ENCODE measurements at places on chromosomes 12 and 14.

GRCh38 chr14:104590240-104590965 lies 10.8 kb downstream of the C14orf180 start:
- no peak for DNase-seq

GRCh38 chr14:67446371-67447032 lies 34.5 kb upstream of the PLEK2 start:
- DNase-seq = no peak

DNA sequence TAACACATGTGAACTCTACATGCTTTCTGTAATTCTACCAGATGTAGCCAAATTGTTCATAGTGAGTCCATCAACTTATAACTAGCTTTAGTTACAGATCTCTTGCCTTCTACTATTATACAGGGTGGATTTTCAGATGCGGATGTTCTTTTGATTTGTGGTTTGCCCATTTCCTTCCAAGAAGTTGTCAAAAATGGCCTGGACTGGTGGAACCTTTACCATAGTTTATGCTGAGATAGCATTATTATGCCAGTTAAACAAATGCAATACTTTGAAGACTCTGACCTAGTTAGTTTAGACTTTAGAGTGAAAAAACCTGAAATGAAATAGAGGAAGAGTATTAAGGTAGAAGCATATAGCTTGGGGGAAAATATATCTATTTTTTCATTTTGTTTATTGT lies 27.4 kb upstream of the CFL2 start:
- no peak for DNase-seq

- DNase-seq = no peak
These were observed 23.3 kb downstream of the TMED8 start for GRCh38 chr14:77353469-77354141.

- no peak for DNase-seq
These were observed 294.6 kb downstream of the GXYLT1 start for GRCh38 chr12:41850046-41850445.

- DNase-seq = no peak
These were observed 3.5 kb downstream of the RSRC2 start for GRCh38 chr12:122523280-122523679.

- no peak for DNase-seq
These were observed 112.0 kb downstream of the TSPAN8 start for GRCh38 chr12:71045781-71046180.

DNA sequence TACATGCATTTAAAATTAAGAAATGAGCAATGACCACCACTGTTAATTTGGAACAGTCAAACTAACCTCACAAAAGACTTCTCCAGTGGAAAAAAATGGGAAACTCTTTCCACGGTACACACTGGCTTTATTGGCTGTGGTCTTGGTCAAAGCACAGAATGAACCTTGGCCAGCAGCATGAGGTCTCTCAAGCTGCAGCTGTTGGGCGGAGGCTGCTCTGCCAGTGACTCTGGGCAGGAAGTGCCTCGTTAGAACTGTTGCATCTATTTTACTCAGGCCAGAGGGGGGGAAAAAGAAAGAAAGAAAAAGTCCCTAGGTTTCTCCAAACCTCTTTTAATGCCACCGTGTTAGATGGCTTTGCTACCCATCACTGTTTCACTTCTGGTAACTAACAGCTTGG lies 279.8 kb upstream of the DIO2 start:
- DNase-seq = no peak

DNA sequence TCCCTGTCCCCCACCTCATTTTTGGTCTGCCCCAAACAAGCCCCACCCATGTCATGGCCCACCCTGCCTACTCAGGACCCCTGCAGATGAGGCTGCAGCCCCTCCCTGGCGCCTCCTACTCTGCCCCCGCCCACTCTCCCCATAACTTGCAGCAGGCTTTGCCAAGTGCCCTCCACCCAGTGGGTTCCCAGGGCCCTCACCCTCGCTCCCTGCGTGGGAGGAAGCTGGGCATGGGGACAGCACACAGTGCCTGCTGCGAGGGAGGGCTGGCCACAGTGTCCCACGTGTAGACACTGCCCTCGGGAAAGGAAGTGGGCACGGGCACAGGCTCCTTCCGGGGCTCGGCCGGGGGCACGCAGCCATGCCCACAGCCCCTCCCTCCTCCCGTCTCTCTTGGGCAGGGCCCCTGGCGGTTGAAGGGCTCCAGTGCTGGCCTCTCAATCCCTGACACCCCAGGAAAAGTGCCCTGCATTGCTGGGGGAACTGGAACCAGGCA lies 9.4 kb downstream of the AKT1 start:
- DNase-seq = no peak

GRCh38 chr12:49296034-49296835 lies 1.3 kb downstream of the PRPH start:
- peak; percentile 92 for DNase-seq

DNA sequence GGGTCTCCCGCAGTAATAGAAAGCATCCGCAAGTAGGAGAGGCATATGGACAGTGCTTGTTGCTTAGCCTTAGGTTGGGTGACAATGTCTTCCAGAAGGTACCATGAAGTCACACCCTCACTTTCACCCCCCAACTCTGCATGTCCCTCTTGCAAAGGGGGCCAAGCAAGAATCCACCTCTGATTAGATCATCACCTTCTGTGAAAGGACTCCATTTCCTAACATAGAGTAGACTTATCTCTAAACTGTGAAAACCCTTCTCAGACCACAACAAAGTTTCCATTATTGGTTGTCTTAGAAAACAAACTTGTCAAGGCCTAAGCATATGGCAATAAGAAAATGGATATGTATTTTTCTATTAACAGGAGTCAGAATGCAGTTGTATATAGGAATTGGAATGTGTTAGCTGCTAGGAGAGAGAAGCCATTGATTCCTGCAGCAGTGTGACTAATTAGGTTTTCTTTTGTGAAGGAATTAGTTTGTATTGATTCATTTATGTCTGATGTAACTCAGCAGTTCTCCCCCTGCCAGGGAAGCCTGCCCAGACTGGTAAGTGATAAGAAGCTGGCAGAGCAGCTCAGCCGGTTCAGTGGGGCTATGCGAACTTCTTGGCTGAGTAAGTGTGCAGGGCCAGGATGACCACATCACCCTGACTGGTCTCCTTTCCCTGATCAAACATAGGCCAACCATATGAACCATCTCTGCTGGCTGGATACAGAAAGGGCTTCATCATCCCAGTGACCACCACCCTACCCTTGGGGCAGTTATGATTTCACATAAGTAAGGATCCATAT lies 107.3 kb upstream of the CCDC196 start:
- DNase-seq = no peak

GRCh38 chr14:42533476-42533875 lies 926.8 kb downstream of the LRFN5 start:
- DNase-seq = no peak

DNA sequence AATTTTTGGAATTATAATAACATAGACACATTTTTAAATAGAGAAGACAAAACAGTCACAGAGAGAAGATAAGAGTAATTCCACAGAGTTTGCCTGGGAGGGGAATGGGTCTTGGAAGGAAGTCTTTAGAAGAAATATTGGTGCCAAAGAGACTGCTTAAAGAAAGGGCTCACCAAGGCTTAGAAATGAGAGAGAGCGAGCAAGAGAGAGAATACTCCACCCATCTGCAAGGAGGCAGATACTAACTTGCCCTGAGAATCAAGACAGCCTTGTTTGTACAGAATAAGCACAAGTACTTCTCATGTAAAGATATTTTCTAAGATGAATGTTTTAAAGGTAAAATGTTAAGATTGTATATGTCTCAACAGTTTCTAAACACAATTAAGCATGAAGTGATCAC lies 165.5 kb downstream of the SLC38A4 start:
- no peak for DNase-seq

- DNase-seq = no peak
These were observed 607 bp downstream of the OS9 start for GRCh38 chr12:57694459-57695019.

DNA sequence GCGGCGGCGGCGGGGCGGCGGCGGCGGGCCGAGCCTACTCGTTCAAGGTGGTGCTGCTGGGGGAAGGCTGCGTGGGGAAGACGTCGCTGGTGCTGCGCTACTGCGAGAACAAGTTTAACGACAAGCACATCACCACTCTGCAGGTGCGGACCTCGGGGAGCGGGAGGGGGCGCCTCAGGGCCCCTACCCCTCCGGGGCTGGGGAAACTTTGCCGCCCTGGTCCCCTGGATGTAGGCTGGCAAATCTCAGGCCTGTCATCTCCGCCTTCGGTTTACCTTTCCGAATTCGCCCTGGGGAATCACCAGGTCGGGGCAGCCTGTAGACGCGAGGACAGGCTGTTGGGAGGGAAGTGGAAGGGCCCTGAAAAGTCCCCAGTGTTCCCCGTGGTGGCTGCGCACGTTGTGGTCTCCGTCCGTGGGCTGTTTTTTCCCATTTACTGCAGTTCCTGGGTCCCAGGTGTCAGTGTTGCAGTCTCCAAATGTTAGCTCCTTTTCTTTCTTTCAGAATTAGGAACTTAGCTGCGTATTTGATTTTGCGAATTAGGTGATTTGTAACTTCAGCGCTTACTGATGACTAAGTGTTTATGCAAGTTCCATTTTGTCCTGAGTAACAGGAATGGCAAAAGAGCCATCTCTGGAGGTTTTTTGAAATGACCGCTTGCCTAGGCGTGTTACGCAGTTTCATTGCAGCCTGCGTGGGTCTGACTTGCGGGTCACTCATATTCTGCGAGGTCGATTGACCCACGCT lies 656 bp downstream of the RAB21 start:
- DNase-seq = peak; percentile 68

DNA sequence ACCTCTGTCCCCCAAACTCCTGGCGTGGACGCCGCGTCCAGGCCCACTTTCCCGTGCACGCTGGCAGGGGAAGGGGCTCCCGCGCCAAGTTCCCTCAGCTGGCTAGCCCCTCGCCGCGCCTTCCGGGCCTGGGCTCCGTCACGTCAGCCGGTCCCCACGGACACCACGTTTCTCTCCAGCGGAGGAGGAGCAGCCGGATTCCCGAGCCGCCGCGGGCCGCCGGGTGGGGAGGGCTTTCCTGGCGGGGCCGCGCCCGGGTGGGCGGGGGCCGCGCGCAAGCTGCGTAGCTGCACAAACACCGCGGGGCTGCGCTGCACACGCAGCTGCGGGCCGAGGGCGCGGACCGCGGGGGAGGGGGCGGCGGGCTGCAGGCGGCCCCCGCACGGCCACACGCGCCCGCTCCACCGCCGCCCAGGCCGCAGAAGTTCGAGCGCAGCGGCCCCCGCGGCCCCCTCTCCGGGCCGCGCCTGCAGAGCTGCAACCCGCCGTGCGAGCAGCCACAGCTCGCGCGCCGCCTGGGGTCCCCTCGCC lies 45.1 kb upstream of the PNMA1 start:
- DNase-seq = peak; percentile 73

DNA sequence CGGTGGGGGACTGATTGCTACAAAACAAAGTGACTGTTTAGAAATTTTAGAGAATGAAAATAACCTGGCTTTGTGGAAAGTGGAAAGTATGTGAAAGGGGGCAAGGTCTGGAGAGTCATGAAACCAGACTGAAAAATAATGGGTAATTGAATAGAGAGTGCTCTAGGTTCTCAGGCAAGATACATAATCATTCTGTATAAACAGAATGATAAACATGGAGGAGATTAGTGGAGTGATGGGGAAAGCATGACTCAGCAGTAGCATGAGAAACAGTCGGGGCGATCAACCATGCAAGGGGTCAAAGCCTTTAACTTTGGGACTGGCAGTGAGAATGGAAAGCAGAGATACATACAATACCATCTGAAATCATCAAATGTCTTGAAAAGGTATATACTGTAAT lies 332.5 kb downstream of the CCER1 start:
- no peak for DNase-seq

GRCh38 chr14:20686386-20687143 lies 2.0 kb upstream of the ANG start:
- no peak for DNase-seq

DNA sequence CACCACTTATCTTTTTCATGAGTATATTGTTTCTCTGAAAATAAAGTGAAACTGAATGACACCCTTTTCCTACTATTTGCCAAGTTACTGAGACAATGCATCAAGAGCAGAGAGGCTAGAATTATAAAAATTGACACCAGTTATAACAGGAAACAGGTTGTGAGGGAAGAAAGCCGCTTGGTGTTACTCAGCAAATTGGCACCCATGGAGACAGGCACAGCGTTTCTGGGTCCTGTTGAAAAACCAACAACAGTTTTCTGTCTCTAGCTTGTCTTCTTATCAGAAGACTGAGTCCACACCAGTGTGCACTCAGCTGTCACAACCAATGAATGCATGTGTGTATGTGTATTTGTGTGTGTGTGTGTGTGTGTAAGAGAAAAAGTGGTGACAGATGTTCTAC lies 267.7 kb downstream of the KCNH5 start:
- DNase-seq = no peak

GRCh38 chr12:104207416-104208205 lies 8.0 kb upstream of the TXNRD1 start:
- DNase-seq = no peak

GRCh38 chr12:1195513-1195912 lies 204.5 kb downstream of the ERC1 start:
- no peak for DNase-seq

DNA sequence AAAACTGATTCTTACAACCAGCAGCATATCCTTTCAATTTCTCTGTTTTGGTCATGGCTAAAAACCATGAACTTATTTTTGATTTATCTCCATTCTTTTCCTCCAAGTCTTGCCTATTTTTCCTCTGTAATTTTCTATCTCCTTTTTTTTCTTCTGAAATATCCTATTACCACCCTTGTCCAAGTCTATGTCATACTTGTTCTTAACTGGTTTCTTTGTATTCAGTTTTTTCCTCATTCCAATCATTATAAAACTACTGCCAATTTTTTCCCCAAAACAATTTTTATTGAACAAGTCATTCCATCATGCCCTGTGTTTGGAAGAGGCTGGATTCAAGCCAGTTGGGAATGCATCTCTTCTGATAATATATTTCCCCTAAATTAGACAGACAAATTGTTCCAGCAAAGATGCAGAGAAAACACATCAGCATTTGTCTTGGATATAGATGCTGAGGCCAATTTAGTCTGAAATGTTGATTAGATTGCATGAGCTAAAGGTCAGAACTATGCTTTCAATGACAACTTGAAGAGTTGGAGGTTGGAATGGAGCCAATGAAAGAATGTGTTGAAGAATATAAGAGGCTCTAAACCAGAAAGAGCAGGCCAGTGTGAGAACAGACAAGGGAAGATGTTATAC lies 30.7 kb downstream of the OTOGL start:
- no peak for DNase-seq

- no peak for DNase-seq
These were observed 172.1 kb downstream of the GXYLT1 start for GRCh38 chr12:41972598-41972997.

DNA sequence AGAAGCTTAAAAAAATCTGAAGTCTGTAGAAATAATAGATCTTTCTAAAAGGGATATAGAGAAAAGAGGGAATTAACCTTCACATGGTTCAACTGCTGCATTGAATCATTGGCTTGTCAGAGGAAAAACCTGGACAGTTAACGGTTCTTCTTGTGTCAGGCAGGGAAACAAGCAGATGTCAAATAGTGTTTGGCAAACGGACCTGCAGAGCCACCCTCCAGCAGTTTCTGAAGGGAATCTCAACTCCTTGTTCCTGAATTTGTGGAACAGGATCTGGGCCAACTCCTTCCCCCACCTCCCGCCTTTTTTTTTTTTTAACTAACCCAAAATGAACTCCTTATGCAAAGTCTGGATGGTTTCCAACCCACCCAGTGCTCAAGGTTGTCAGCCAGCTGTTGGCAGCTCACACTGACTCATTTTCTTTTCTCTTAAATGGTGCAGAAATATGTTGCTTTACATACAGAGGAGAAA lies 187.3 kb downstream of the CAND1 start:
- no peak for DNase-seq

GRCh38 chr12:4421590-4422031 lies 24.0 kb downstream of the FGF6 start:
- peak; percentile 82 for DNase-seq
